NCI-H446 (cell line): ENCODE measurements at places on chromosomes 2 and 18.

DNA sequence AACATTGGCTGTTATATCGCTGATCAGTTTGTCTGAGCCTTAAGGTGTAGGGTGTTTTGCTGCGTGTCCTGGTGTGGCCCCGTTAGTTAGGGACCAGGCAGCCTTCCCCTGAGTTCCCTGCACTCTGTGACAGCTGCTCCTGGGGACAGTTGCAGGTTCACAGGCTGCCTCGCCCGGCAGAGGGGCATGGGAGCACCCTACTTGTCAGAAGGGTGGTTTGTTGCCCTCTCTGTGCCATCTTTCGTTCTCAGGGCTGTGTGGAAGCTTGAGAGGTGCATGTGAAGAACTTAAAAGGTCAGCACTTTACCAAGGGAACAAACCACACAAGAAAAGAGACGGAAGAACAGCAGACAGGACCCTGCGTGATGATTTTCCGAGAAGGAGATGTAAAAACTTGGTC, 159.6 kb downstream of the LDLRAD4 start:
- DNase-seq: no peak

DNA sequence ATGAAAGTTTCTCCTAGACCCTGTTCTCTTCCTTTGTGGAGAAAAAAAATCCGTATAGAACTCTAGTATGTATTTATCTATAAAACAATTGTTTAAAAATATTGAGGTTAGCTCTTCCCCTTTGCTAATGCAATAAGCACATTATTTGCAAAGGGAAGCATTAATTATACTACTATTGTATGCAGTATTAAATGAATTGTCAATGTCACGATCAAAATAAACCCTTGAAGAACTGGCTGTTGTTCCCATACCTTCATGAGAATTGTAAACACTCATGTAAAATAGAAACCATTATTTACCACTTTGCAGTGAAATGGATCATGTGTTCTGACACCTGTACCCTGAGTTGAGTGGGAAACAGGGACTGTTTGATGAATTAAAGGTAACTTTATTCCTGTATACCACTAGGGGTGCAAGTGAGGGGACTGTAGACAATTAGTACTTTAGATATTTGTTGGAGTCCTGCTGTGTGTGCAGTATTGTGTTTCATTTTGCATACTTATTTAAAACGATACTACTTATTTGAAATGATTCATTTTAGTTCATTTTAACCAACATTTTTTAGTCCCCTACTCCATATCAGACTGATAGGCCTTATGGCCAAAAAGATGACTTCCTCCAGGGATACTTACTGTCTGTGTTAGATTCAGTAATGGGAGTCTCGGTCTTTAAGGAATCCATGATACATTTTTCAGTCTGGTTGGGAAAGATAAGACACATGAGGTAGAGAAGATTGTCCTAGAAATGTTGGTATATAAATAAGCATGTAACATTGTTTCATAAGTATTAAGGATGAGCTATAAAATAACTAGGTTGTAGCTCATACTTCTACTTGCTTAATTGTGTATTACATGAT, 7.9 kb downstream of the PKP4 start:
- DNase-seq: no peak

DNA sequence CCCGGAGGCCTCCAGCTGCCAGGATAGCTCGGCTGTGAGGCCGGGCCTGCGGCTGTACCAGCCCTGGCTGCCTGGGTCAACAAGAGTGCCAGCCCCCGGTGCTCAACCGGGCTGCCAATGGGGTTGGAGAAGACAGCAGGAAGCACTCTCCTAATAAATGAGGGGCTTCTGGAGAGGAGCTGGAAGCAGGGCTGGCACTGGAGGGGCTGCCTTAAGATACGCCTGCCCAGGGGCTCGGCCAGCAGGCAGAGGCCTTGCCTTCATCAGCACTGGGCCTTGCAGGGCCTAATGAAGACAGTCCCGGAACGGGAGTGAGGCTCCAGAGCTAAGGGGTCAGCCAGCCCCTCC, 73.6 kb downstream of the TEX51 start:
- DNase-seq: no peak

- no peak for DNase-seq
These were observed 159.1 kb downstream of the GALNT1 start for GRCh38 chr18:35740656-35741055.

GRCh38 chr2:129748250-129748649, 231.2 kb upstream of the RAB6C start:
- DNase-seq: no peak

DNA sequence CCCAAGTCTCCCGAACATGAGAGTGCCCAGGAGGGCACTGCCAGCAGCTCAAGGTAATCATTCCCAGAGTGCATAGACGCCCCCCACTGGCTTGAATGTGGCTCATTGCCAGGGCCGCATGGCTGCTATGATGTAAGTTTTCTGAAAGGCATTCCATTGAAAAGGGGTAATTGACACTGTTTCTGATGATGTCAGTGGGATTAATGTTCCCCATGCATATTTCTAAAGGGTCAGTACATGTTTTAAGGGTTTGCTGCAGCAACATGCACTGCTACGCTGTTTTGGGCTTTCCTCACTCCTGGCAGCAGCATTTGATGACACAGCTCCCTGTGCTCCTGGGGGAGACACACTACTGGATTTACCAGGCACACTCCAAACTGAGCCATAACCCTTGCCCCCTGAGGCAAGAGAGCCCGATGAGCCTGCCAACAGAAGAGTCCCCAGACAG, 36.7 kb downstream of the KIAA2012 start:
- no peak for DNase-seq

- no peak for DNase-seq
These were observed 175.7 kb upstream of the POU3F3 start for GRCh38 chr2:104678181-104678580.
